CD4-positive, alpha-beta memory T cell (primary cell): ENCODE measurements at places on chromosomes 4 and X.

- DNase-seq = no peak
Measured at GRCh38 chrX:103552236-103552635, 32.9 kb upstream of the RAB40A start.

GRCh38 chr4:121185960-121186359 is 21.8 kb upstream of the TNIP3 start:
- DNase-seq = no peak

DNA sequence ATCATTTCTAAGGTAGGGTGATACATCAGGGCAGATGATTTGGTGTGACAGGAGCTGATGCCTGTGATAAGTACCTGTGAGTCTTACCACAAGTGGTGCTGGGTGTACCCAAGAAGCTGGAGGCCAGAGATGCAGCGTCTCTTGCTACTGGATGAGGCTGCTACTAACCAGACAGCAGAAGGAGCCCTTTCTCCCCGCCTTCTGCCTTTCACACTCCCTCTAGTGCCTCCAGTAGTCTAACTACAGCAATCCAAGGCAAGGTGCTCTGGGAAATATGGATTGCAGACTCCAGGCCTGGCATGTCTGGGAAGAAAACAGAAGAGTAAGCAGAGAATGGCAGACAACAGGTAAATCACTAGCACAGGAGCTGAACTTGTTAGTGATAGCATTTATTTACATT is 470.8 kb downstream of the NKX6-1 start:
- no peak for DNase-seq

- no peak for DNase-seq
Measured at GRCh38 chrX:40021647-40022046, 76.1 kb downstream of the BCOR start.

GRCh38 chrX:13428053-13428786 is 108.4 kb upstream of the ATXN3L start:
- DNase-seq = no peak

GRCh38 chrX:19860571-19860970 is 26.8 kb downstream of the SH3KBP1 start:
- DNase-seq = no peak

DNA sequence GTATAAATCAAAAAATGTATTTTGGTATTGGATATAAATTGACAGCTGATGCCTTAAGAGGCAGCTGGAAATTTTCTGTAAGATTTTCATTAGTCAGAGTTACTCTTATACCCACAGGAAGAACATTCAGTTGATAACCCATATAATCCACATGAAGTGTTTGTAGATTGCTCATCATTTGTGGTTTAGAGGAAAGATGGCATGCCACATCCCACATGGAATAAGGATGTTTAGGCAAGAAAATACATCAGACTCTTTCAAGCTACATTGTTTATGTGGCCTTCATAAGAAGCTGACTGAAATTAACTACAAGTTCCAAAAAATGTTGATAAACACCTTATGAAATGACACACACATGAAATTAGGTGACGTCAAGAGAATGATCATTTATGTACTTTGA is 56.6 kb downstream of the AREG start:
- no peak for DNase-seq
